ENCODE measurements at places on chromosomes 16 and 17.

GRCh38 chr16:90057738-90058173, 19.4 kb downstream of the PRDM7 start:
- no peak for DNase-seq

- no peak for DNase-seq
Measured at GRCh38 chr17:51508048-51508447, 247.7 kb downstream of the UTP18 start.

- DNase-seq: peak; percentile 36
Measured at GRCh38 chr16:56866955-56867830, 2.2 kb downstream of the SLC12A3 start.

- no peak for DNase-seq
Measured at GRCh38 chr16:88977018-88977811, at the start of gene CBFA2T3. CBFA2T3 (minus strand) TSS chr16:88977207; CDS start chr16:88976807, 400 bp downstream.

- no peak for DNase-seq
Measured at GRCh38 chr16:47229053-47230050, 85.6 kb upstream of the NETO2 start.

DNA sequence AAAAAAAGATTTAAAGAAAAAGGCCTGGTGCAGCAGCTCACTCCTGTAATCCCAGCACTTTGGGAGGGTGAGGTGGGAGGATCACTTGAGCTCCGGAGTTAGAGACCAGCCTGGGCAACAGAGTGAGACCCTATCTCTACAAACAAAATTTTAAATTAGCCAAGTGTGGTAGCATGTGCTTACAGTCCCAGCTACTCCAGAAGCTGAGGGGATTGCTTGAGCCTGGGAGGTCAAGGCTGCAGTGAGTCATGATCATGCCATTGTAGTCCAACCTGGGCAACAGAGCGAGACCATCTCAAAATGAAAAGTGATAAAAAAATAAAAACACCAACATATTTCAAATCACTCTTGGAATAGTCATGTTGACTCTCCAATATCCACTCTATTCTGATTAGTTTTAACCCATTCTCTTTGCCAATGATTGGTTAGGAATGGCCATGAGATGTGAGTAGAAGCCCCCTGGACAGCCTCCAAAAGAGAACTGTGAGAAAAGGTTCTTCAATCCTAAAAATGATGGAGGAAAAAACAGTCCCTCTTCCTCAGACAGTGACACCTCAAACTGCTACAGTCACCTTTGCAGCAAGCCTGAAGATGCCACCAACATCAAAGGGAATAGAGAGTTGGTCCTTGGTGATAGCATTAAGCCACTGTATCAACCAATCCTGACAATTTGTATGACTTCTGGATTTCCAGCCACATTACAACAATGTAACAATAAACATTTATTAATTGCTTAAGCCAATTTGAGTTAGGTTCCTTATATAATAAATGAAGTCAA, 2.9 kb upstream of the KANSL1 start:
- no peak for DNase-seq

GRCh38 chr17:34140006-34140405, 115.1 kb upstream of the CCL2 start:
- no peak for DNase-seq

DNA sequence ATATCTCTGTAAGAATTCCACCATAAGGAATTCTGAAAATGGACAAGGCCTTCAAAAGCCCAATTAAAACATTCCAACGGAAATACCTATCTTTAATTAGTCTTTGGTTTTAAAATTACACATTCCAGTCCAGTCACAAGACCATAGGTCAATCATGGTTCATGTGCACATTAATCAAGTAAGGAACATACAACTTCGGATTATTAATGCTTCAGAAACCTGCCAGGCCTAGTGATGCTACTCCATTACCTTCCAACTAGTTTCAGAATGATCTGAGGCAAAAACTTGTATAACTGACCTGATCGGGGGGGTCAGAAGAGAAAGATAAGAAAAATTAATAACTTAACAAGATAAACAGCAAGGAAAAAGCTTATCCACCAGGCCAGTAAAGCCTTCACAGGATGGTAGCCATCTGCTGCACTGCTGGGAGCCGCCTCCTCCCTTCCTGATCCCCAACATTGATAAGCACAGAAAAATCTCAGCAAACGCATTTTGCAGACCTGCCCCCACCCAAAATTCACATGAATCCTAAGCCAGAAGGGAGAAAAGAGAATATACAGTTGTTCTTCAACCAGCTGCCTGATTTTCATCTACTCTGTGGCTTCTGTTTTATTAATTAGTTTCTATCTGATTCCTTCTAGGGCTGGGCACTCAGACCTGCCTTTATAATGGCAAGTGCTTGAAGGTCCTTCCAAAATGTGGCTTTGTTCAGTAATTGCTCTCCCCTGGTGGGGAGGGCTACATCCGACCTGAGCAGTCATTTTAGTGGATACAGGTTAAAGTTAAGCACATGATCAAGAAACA, 6.0 kb downstream of the SDR42E1 start:
- no peak for DNase-seq

DNA sequence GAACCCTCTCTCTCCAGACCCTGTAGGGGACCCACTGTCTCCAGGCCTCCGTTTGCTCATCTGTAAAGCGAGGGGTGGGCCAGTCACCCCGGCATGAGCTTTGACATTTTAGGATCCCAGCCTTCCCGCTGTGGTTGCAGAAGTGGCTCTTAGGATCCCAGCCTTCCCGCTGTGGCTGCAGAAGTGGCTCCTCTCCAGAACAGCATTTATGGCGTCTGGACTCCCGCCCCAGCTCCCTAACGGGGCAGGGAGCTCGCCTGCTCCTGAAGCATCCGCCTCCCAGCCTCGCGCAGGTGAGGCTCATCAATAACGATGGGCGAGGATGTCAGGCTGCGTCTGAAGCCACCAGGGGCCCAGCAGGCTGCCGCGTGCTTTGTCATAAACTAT, 222.3 kb upstream of the TNRC6C start:
- peak; percentile 15 for DNase-seq

DNA sequence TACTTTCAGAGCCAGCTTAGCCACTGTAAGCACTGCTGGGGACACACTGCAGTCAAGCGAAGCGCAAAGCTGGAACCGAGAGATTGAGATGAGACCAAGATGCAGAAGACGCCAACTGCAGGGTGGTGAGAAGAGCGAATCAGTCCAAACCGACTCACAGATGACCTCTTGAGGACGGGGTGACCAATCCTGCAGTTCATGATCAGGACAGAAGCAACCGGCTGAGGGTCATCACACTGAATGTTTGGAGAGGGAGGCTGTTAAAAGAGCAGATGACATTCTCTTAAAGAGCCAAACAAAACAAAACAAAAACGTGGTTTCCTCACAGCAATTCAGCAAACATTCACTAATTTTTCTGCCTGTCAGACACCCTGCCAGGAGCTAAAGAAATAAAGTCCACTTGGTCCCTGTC, 8.5 kb downstream of the HASPIN start:
- DNase-seq: no peak

DNA sequence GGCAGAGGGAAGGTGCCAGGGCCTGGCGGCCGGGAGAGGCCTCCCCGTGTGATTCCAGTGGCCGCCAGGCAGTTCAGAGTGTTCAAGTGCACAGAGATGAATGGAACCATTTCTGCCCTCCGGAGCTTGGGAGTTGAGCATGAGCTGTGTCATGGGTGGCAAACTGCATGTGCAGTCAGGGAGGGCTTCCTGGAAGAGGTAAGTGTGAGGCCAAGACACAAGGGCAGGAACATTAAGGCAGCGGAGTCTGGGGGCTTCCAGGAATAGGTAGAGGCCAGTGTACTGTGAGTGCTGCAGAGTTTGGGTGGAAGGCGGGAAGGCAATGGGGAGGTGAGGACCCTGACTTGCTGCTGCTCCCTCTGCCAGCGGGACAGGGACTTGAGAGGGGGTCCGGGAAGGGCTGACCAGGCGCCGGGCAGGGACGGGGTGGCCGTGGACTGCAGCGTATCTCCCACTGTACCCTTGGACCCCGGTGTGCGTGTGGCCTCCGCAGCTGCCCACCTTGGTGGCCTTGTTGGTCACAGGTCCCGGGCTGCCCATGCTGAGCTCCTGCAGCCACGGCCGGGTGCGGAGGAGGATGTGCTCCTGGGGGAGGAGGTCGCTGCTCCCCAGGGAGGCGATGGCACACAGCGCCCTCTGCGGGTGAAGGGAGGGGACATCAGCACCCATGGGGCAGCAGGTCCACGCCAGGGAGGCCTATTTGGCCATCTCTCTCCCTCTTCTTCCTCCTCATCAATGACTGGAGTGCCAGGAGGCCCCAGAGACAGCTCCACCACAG, 7.5 kb upstream of the CEP131 start:
- no peak for DNase-seq

DNA sequence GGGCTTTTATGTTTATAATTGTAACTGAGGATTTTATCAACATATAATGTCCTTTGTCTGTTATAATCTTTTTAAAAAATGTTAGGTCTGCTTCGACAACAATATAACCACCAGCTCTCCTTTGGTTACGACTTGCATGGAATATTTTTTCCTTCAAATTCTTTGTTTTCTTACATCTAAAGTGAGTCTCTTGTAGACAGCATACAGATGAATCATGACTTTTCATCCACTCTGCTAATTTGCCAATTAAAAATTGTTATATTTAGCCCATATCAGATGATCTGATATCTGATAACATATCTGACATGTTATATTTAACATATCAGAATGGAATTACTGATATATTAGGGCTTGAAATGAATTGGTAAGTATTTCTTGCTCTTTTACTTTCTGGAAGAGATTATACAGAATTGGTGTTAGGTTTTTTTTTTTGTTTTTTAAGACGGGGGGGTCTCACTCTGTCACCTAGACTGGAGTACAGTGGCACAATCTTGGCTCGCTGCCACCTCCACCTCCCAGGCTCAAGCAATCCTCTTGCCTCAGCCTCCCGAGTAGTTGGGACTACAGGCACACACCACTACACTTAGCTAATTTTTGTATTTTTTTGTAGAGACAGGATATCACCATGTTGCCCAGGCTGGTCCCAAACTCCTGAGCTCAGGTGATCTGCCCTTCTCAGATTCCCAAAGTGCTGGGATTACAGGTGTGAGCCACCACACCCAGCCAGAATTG, 27.5 kb downstream of the TBX21 start:
- no peak for DNase-seq

GRCh38 chr17:48001197-48001596, 30.3 kb downstream of the CDK5RAP3 start:
- DNase-seq: no peak

DNA sequence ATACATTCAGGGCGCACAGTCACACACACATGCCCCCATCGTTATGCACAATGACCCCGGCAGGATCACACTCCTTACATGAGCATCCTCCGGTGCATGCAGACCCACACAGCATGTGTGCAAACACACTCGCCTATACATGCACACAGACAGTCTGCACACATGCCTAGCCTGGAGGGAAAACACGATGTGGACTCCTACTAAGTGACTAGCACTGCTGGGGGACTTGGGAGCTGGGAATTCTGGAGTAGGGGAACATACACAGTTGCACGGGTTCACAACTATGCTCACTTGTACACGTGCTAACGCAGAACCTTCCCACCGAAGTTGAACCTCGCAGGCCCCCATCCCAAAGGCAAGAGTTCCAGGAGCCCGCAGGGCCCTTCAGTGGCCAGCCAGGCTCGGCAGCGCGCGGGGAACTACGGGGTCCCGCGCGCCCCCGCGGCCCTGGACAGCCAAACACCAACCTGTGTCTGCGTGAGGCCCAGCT, 2.0 kb downstream of the DLX3 start:
- no peak for DNase-seq

DNA sequence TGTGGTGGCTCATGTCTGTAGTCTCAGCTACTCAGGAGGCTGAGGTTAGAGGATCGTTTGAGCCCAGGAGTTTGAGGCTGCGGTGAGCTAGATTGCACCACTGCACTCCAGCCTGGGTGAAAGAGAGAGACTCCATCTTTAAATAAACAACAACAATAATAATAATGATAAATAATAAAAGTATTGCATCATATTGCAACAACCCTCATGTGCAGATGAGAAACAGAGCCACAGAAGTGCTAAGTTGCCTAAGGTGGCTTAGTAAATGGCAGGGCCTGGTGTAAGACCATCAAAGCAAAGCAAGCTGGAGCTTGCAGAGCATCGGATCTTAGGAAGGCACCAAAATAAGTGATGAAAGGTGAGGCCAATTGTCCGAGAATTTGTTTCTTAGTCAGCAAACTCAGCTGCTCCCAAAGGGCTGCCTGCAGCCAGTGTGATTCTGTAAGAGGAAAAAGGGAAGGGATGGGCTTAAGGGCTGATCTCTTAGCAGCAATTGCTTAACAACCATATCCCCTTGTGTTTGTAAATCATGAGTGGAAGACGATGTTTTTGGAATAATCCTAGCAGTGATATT, 45.3 kb upstream of the HS3ST3A1 start:
- no peak for DNase-seq

DNA sequence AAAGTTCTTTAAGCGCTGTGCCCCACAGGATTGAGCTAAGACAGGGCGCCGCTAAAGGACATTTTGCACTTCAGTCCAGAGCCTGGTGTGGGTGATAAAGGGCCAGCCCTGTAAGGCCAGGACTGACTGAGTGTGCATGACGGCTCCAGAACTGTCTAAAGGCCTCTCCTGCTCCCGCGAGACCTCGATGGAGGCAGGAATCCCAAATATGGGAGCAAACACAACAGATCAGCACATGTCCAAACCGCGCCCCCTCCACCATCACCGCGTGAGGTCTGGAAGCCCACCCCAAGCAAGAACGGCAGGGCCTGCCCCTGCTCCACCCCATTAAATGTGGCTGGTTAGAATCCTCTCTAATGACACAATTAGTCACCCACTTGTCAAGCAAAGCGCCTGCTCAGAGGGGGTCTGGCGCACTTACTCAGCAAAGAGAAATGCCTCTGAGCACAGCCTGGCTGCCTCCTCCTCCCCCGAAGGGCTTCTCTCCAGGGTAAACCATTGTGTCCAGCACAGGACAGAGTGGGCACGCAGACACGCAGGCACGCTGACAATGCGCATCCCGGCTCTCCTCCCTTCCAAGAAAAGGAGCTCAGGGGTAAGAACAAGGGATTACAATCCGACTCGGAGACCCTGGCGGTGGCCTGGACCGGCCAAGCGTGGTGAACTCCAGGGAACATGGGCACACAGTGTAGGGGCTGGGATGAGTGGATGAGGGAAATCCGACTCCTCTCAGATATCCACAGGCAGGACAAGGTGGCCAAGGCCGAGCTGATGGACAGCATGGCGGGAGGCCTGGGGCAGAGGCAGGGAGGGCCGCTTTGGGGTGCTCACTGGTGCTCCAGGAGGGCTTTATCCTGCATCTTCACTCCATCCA, 1.5 kb downstream of the MXRA7 start:
- DNase-seq: no peak

DNA sequence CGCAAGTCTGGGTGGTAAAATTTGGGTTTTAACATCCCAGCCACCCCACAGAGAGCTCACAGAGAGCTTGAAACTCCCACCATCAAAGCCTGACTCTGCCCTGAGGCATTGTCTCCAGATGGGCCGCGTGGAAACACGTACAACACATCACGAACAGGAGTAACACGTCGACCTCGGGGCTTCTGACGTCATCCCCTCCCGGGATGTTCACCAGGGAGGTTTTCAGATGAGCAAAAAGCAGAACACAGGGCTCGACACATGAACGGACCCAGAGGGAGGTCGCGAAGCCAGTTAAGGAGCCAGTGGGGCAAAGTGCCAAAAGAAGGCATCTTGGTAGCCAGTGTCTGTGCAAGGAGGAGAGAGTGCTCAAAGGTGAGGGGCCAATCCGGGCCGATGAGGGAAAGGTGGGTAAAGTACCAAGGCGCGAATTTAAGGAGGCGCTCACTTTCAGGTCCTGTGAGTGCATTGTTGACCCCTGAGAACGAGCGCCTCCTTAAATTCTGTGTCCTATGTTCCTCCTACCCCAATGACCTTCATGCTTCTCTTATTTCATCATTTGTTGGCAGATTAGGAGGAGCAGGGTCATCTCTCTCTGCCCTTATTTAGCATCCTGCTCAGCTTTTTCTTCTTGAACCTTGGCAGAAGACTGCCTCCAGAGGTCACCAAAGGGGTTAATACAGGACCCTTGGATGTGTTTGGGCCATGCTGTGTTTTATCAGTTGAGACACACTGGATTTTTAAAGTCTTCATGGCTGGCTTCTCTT, 5.6 kb downstream of the RCVRN start:
- DNase-seq: no peak

Data from stimulated activated CD4-positive, alpha-beta T cell treated with anti-CD3 and anti-CD28 coated beads, Interleukin-2, amount 100 ng/mL, for 24 hours (primary cell).